Fibroblast of the conjunctiva (primary cell): ENCODE measurements at places on chromosomes 5 and 9.

- DNase-seq = no peak
Observed at GRCh38 chr5:14202462-14202861, 59.3 kb downstream of the TRIO start.

DNA sequence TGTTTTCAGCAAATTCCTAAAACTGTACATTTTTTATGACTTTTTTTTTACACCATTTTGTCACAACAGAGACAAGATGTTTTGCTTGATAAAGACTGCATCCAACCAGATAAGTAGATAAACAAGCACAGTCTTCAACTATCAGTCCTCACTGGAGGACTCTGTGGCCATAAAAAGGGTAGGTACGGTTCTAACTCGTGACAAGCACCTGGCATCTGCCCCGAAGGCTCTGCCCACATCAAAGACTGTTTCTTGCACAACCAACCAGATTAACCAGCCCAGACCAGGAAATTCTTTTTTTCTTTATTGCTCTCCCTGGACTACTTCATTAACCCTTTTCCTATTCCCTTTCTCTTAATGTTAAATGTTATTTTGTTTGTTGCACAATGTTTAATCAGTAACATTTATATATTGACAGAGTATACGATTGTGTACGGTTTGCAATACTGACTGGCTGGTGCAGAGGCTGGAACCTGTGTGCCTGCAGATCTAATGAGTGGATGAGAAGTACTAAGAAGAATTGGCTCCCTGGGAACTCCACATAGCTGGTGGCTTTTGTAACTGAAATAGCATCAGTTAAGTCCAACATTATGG lies 74.1 kb downstream of the SERINC5 start:
- DNase-seq = no peak

DNA sequence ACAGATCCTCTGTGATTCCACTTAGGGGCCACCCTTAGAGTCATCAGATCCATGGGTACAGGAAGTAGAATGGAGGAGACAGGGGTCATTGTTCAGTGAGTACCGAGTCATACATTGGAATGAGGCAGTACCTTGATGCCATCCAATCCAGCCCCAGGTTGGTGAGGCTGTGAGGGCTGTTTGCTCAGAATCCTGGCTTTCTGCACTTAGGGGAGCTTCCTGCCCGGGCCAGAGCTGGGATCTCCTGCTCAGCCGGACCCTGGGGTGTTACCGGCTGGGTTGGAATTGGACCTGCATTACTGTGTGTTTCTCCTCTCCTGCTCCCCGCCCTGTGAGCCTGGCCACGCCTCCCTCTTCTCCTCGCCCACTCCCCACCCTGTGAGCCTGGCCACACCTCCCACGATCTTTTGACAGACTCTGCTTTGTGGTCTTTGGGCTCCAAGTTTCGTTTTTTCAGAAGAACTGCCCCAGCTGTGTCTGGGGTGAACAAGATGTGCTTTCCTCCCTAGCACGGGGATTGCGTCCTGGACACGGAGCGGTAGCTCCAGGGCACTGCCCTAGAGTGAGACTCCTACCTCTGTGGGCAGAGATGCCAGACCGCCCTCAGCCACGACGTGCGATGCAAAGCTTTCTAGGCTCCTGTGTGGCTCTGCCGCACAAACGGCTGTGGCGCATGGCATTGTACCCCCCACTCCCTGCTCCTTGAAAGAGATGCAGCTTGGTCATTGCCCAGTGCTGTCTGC lies 15.4 kb downstream of the TRAF2 start:
- DNase-seq = no peak

DNA sequence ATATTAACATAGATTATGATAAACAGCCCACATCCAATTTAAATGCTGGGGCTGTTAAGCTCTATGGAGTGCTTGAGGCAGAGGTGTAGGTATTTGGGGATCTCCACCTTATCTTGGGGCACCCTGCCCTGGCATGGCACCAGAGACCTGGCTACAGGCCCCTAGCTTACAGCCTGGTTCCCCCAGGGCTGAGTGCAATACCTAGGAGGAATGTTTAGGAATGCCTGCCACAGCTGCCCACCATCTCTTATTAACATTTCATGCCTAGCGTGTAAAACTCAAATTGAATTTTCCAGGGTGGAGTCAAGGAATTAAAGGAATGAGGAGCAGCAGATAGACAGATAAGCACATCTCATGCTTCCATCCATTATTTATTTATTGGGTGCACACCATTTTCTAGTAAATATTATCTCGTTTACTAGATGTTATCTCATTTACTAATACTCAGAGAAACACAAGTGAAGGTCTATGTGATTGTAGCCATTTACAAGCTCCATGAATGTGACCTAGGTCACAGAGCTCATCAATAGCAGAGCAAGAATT lies 55.6 kb upstream of the TNFSF8 start:
- no peak for DNase-seq

- no peak for DNase-seq
Observed at GRCh38 chr5:180807654-180808414, 5.2 kb upstream of the MGAT1 start.

GRCh38 chr5:15555176-15555575 lies 55.2 kb downstream of the FBXL7 start:
- DNase-seq = no peak

DNA sequence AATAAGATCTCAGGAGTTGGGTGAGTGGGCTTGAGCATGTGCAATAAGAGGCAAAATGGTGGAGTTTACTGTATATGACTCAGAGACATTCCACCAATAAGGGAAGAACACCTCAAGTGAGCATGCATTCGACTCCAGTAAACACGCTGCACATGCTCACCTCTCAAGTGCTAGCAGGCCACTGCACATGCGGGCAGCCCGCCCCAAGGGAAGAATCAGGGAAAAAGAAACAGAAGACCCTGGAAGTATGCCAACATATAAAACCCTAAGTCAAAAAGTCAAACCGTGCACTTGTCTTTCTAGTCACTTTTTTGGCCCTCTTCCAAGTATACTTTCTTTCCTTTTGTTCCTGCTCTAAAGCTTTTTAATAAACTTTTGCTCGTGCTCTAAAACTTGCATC lies 245.3 kb upstream of the RASA1 start:
- DNase-seq = no peak

- DNase-seq = no peak
Observed at GRCh38 chr9:80437091-80437640, 865.4 kb downstream of the TLE4 start.

- DNase-seq = peak; percentile 72
Observed at GRCh38 chr5:98776066-98776705, 2.7 kb downstream of the RGMB start.

- DNase-seq = no peak
Observed at GRCh38 chr9:124797343-124798103, 20.6 kb downstream of the OLFML2A start.

DNA sequence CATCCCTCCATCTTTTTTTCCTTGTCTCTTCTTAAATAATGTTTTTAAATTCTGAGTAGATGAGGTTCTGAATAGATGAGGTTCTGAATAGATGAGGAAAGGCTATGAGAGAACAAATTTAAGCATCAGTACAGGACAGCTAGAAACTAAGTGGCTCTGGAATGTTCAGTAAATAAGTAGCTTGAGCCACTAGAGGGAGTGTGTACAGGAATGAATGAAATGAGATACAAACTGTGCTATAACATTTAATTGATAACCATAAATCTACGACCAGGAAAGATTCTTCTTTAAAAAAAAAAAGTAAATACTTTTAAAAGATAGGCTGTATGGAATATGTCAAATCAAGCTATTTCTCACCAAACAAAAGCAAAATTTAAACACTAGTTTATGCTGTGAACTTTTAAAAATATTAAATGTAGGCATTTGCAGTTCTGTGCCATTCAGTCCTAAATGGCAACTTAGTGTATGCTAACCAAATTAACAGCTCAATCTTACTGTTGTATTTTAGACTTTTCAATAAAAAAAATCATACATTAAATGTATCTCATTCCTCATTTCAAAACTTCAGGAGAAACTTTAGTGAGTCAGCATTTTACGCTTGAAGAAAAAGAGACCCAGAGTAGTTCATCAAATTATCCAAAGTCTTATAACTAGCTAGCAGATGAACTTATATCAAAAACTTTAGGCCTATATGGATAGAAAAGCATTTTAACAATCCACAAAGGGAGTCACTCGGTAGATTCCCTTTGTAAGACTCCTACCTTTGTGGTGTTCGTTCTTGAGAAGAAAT lies 70.4 kb upstream of the SNX2 start:
- DNase-seq = peak; percentile 51

DNA sequence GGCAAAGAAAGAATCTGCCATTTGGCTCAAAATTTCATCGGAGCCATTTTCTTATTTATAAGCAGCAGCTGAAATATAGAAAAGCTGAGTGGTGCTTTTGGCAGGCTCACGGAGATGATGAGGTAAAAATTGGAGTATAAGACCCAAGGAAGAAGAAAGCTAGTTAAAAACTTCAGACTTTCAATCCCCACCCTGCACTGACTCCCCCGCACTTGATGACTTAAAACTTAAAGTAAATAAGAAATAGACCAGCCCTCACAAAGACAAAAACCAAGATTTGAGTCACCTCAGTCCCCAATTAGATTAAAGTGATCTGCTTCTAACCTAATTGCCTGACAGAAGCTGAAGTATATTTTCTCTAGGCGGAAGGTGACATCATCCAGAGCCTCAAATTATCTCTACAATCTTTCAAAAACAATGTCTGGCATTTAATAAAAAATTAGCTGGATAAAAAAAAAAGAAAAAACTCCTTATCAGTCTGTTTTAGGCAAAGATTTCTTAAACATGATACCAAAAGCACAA lies 124.0 kb upstream of the PJA2 start:
- DNase-seq = peak; percentile 0

DNA sequence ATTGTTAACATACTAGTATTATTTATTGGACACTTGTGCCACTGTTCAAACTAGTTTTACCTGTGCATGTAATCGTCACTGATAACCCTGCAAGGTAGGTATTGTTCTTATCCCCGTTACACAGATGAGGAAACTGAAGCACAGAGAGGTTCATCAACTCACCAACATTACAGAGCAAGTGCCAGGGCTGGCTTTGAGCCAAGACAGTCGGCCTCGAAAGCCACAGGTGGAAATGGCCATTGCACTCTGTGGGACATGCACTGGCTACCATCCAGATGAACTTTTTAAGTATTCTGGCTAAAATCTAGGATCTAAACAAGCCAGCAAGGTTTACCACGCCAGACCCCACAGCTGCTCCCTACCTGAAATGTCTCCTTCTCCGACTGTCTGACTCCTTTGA lies 57.9 kb downstream of the TEX10 start:
- DNase-seq = no peak

GRCh38 chr5:93941897-93942296 lies 200.5 kb upstream of the POU5F2 start:
- DNase-seq = no peak

- no peak for DNase-seq
Observed at GRCh38 chr5:145856285-145856818, 16.5 kb downstream of the GRXCR2 start.

- DNase-seq = no peak
Observed at GRCh38 chr9:76023715-76024195, 133.3 kb downstream of the PCSK5 start.

DNA sequence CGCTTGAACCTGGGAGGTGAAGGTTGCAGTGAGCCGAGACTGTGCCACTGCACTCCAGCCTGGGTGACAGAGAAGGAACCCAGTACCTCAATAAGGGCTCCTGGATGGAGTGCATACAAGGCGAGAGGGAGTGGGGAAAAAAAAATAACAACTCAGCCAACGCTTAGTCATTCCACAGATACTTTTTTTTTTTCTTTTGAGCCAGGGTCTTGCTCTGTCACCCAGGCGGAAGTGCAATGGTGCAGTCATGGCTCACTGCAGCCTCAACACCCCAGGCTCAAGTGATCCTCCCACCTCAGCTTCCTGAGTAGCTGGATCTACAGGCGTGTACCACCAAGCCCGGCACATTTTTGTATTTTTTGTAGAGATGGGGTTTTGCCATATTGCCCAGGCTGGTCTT lies 59.5 kb upstream of the GGTA1 start:
- no peak for DNase-seq

DNA sequence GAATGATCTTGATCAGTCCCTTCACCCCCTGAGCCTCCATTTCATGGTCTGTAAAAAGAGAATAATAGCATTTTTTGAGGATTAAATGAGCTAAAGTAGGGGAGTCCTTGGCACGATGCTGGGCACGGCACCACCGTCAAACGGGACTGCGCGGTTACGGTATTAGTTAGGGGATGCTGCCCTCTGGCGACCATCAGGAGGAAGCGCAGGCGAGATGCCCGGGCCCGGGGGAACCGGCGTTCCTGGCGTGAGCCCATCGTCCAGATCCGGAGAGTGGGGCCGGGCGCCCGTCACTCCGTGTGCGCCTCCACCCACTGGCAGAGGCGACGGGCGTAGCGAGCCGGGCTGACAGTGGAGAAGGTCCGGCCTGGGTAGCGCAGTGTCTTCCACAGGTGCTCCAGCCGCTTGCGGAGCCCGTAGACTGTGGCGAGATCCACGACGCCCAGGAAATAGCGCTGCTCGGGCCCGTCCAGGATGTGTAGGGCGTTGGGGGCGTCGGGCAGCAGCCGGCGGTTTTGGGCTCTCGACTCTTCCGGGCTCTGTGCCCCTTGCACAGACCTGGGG lies 4.8 kb upstream of the ST6GALNAC4 start:
- no peak for DNase-seq

- no peak for DNase-seq
Observed at GRCh38 chr5:126829098-126829497, 52.2 kb downstream of the LMNB1 start.
